Activated T-cell treated with anti-CD3 and anti-CD28 coated beads, Interleukin-2, amount 50 U/mL, for 72 hours (primary cell): ENCODE measurements at places on chromosomes 7 and 10. TPM values are rescaled to one million over a fixed set of nuclear protein-coding genes. Genes with fewer than 3 reads are reported as not detected.

- no peaks in the 10 kb centered on the region for H3K4me1 ChIP-seq
- H3K4me3 ChIP-seq: no peak overlapping the region
- peaks cover 32% of the 10 kb centered on the region for H3K27me3 ChIP-seq
- H3K36me3 ChIP-seq: no peaks in the 10 kb centered on the region
- H3K27ac ChIP-seq: no peak overlapping the region
Observed at GRCh38 chr7:94442639-94443038, 47.9 kb downstream of the COL1A2 start.

- no peak overlapping the region for H3K4me3 ChIP-seq
- no peaks in the 10 kb centered on the region for H3K27me3 ChIP-seq
- peak overlapping the region; percentile 52 for H3K27ac ChIP-seq
- peak; percentile 42 for DNase-seq
- peaks cover 44% of the 10 kb centered on the region for H3K4me1 ChIP-seq
- H3K36me3 ChIP-seq: no peaks in the 10 kb centered on the region
Observed at GRCh38 chr10:95841661-95842498, 65.9 kb upstream of the CC2D2B start.

LRRC18 gene
- total RNA-seq: not detected

- no peak overlapping the region for H3K27ac ChIP-seq
- no peaks in the 10 kb centered on the region for H3K27me3 ChIP-seq
- no peak for DNase-seq
Observed at GRCh38 chr10:121096617-121097431, 245.7 kb downstream of the WDR11 start.

- peaks cover 11% of the 10 kb centered on the region for H3K4me1 ChIP-seq
- DNase-seq: no peak
- no peak overlapping the region for H3K27ac ChIP-seq
- H3K27me3 ChIP-seq: peaks cover 20% of the 10 kb centered on the region
Observed at GRCh38 chr10:132063432-132063831, 2.3 kb upstream of the JAKMIP3 start.

CTAGE6 gene
- total RNA-seq: 0.79 TPM

- DNase-seq: no peak
- peaks cover 18% of the 10 kb centered on the region for H3K4me1 ChIP-seq
- no peak overlapping the region for H3K27ac ChIP-seq
- no peak overlapping the region for H3K4me3 ChIP-seq
Observed at GRCh38 chr7:5636446-5636835, 145.0 kb downstream of the RNF216 start.

GRCh38 chr10:86824151-86824550 is 67.7 kb downstream of the BMPR1A start:
- H3K36me3 ChIP-seq: no peaks in the 10 kb centered on the region
- DNase-seq: no peak
- no peak overlapping the region for H3K27ac ChIP-seq
- H3K4me1 ChIP-seq: no peaks in the 10 kb centered on the region
- no peaks in the 10 kb centered on the region for H3K27me3 ChIP-seq
- no peak overlapping the region for H3K4me3 ChIP-seq

HGF gene
- total RNA-seq: not detected

TAS2R4 gene
- 1.4 TPM for total RNA-seq

DNA sequence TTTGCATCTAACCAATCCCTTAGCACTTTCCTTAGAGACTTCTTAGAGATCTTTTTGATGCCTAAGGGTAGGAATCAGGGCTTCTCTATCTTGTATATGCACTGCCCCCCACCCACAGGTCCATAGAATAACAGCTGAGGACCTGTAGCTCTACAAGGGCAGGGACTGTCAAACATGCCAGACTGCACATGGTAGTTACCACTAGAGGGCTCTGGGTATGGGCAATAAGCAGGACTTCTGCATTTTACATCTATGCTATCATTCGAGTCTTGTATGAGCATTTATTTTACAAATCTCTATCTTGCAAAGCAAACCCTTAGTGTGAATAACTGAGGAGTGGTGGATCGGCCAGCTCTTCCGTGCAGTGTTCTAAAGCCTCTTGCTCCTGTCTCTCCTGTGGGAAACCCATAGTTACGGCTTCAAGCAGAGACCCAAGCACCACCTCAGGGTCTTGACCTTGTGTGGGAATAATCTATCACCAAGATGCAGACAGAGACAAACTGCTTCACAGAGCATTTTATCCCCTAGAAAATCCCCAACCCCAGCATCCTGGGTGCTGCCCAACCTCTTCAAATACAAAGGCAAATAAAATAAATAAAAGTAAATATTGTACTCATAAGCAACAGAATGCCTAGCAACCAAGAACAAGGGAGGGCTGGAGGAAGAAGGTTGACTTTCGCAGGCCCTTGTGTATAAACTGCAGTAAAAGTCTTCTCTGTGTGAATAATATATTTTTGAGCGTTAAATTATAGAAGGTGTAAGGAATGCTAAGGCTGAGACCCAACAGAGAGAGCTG is 219.3 kb downstream of the WDR11 start:
- no peak overlapping the region for H3K4me3 ChIP-seq
- H3K36me3 ChIP-seq: peaks cover 1% of the 10 kb centered on the region
- H3K27me3 ChIP-seq: no peaks in the 10 kb centered on the region
- no peak for DNase-seq

DENND2A gene
- total RNA-seq: not detected

GRCh38 chr7:11960621-11961020 is 128.6 kb upstream of the THSD7A start:
- no peak for DNase-seq
- H3K27ac ChIP-seq: no peak overlapping the region

- H3K27me3 ChIP-seq: peaks cover 28% of the 10 kb centered on the region
- peaks cover 23% of the 10 kb centered on the region for H3K4me1 ChIP-seq
- DNase-seq: peak; percentile 25
- H3K4me3 ChIP-seq: peak overlapping the region; percentile 88
Observed at GRCh38 chr7:94656925-94657731, 1.2 kb upstream of the SGCE start.

DNA sequence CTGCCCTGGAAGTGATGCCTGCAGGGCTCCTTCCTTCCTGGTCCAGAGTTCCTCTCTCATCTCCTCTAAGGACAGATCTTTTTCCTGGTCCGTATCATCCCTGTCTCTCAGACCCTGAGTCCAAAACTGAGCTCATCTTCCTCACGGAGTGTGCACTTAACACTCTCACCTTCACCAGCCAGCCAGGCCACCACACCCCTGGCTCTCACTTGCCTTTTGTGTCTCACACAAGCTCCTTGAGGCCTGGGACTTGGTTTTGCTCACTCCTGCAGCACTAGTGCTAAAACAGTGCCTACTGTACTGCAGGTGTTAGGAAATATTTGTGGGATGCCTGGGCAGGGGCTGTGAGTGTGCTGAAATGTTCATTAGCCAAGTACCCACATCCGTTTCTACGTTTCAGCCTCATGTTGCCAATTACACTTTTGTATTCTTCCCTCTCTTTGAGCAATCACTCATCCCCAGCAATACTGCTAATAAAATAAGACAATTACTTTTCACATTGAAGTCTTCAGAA is 21.4 kb upstream of the PARP12 start:
- H3K36me3 ChIP-seq: no peaks in the 10 kb centered on the region
- no peak for DNase-seq
- H3K4me3 ChIP-seq: peak overlapping the region; percentile 5
- no peak overlapping the region for H3K27ac ChIP-seq

- peaks cover 31% of the 10 kb centered on the region for H3K4me1 ChIP-seq
- peaks cover 13% of the 10 kb centered on the region for H3K27me3 ChIP-seq
- H3K36me3 ChIP-seq: no peaks in the 10 kb centered on the region
- peak; percentile 39 for DNase-seq
Observed at GRCh38 chr7:86926732-86927131, 132.7 kb downstream of the ELAPOR2 start.

EGFR gene
- total RNA-seq: 0.09 TPM

- H3K27me3 ChIP-seq: no peaks in the 10 kb centered on the region
- no peak overlapping the region for H3K4me3 ChIP-seq
- no peaks in the 10 kb centered on the region for H3K36me3 ChIP-seq
- H3K27ac ChIP-seq: no peak overlapping the region
- DNase-seq: no peak
Observed at GRCh38 chr7:122291189-122291588, 13.4 kb downstream of the FEZF1 start.

DNA sequence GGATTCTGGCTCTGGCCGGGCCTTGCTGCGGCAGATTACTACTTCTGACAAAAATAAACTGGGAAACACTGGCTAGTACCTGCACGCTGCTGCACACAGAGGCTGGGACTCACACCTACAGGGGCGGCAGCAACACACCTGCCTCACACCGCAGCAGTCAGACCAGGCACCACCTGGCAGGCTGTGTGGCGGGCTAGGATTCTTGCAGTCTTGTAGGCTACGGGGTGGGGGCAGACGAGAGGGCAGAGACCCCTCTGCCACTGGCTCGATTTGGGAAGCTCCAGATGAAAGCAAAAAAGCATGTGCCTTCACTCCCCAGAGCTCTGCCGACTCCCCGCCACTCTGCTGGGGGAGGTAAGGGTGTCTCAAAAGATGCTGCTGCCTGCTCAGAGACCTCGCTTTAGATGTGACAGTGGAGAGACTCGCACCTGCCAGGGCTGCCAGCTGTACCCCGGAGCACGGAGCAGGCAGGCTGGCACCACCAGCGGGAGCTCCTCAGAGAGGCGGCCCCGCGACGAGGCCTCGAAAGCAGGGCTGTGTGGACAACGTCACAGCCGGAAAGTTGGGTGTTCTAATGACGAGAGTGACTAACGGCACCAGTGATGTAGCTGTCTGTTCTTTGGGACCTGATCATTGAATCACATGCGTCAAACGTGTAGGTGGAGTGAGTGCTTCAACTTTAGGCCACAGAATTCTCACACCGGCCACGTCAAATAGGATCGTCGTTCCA is 250.5 kb downstream of the ZMYND11 start:
- no peaks in the 10 kb centered on the region for H3K36me3 ChIP-seq
- DNase-seq: no peak
- H3K4me1 ChIP-seq: peaks cover 7% of the 10 kb centered on the region
- no peak overlapping the region for H3K4me3 ChIP-seq
- H3K27ac ChIP-seq: no peak overlapping the region
- H3K27me3 ChIP-seq: no peaks in the 10 kb centered on the region

CD36 gene
- 0.21 TPM for total RNA-seq

KCNH2 gene
- total RNA-seq: 0.72 TPM

EN2 gene
- not detected for total RNA-seq

UCMA gene
- total RNA-seq: not detected

GRCh38 chr10:62050893-62051433 is 149.5 kb downstream of the ARID5B start:
- peaks cover 65% of the 10 kb centered on the region for H3K36me3 ChIP-seq
- peak overlapping the region; percentile 95 for H3K4me3 ChIP-seq
- peaks cover 95% of the 10 kb centered on the region for H3K4me1 ChIP-seq
- peak; percentile 86 for DNase-seq

GRCh38 chr7:117816727-117817126 is 56.5 kb downstream of the CTTNBP2 start:
- H3K4me1 ChIP-seq: no peaks in the 10 kb centered on the region
- no peaks in the 10 kb centered on the region for H3K27me3 ChIP-seq
- DNase-seq: no peak
- H3K4me3 ChIP-seq: no peak overlapping the region

LRRC17 gene
- not detected for total RNA-seq

BRAF gene
- total RNA-seq: 51.7 TPM

- H3K36me3 ChIP-seq: no peaks in the 10 kb centered on the region
- no peak overlapping the region for H3K4me3 ChIP-seq
- no peak overlapping the region for H3K27ac ChIP-seq
Observed at GRCh38 chr7:132705146-132705545, 128.9 kb upstream of the PLXNA4 start.

WNT8B gene
- total RNA-seq: 0.22 TPM

- no peak for DNase-seq
- peaks cover 27% of the 10 kb centered on the region for H3K27me3 ChIP-seq
- no peaks in the 10 kb centered on the region for H3K4me1 ChIP-seq
- H3K4me3 ChIP-seq: no peak overlapping the region
- no peak overlapping the region for H3K27ac ChIP-seq
- H3K36me3 ChIP-seq: no peaks in the 10 kb centered on the region
Observed at GRCh38 chr10:125628104-125629049, 54.6 kb downstream of the TEX36 start.

CTAGE8 gene
- 1.5 TPM for total RNA-seq

DNA sequence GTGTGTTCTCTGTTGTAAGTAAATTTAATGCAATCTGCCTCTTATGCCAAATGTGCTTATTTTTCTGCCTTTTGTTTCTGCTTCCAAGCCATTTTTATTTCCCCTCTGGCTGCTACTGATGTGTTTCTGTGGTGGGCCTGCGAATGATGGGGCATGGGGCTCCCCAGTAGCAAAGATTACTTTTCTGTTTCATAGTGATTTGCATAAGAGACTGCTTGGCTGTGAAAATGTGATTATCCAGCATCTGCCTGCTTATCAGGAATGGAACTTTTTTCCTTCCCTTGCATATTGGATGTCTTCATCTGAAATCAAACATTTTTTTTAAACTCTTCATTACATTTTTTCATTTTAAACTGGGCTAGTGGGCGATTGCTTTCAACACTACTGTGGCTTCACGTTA is 57.7 kb upstream of the BTBD16 start:
- H3K27ac ChIP-seq: no peak overlapping the region
- no peaks in the 10 kb centered on the region for H3K36me3 ChIP-seq
- peaks cover 13% of the 10 kb centered on the region for H3K27me3 ChIP-seq
- H3K4me3 ChIP-seq: no peak overlapping the region

GRCh38 chr10:5976512-5977470 is 552 bp downstream of the IL15RA start:
- H3K27me3 ChIP-seq: peaks cover 8% of the 10 kb centered on the region
- H3K27ac ChIP-seq: peak overlapping the region; percentile 95
- peak; percentile 44 for DNase-seq
- H3K36me3 ChIP-seq: peaks cover 6% of the 10 kb centered on the region

GRCh38 chr7:158868764-158869410 is 12.5 kb downstream of the DYNC2I1 start:
- no peak overlapping the region for H3K4me3 ChIP-seq
- no peak for DNase-seq
- H3K36me3 ChIP-seq: peaks cover 2% of the 10 kb centered on the region
- peaks cover 27% of the 10 kb centered on the region for H3K4me1 ChIP-seq

DNA sequence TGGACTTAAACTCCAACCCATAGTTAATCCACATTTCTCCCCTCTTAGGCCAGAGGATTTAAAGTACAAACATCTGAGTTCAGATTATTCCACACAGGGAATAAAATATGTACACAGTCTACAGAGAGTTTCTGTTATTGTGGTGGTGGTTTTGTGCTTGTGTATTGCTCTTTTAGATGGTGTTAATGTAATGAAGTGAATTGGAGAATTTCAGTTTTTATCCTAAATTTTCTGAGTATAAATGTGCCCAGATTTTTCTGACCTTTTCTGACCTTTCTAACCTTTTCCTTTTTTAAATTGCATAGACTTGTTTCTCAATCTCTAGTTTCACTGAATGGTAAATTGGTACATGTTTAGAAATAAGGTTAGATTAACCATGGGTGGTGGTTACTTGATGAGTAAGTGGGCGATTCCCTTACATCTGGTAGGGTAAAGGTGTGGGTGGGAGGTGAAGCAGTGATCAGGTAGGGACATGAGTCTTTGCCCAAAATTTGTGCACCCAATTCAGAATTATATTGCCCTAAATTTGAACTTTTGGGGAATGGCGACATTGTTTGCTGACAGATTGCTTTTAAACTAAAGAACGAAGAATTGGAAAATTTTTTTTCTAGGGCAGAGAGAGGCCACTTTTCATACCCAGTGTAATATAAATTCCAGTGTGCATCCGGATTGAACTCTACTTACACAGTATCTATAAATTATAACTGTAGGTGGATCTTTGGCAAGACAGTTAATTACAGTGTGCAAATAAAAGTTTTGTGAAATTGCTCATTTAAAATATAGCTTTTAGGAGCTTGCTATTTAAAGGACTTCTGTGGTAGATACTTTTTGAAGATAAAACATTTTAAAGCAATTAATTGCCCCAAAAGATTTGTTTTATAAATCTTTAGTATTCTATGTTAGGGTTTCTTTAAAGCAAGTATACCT is 62.2 kb downstream of the ST7 start:
- no peaks in the 10 kb centered on the region for H3K36me3 ChIP-seq
- peaks cover 61% of the 10 kb centered on the region for H3K4me1 ChIP-seq
- no peak overlapping the region for H3K27ac ChIP-seq
- H3K4me3 ChIP-seq: peak overlapping the region; percentile 63
- no peak for DNase-seq

LIPM gene
- not detected for total RNA-seq

GRID1 gene
- total RNA-seq: not detected
